H7 (cell line): ENCODE measurements at places on chromosomes 5 and 9.

DNA sequence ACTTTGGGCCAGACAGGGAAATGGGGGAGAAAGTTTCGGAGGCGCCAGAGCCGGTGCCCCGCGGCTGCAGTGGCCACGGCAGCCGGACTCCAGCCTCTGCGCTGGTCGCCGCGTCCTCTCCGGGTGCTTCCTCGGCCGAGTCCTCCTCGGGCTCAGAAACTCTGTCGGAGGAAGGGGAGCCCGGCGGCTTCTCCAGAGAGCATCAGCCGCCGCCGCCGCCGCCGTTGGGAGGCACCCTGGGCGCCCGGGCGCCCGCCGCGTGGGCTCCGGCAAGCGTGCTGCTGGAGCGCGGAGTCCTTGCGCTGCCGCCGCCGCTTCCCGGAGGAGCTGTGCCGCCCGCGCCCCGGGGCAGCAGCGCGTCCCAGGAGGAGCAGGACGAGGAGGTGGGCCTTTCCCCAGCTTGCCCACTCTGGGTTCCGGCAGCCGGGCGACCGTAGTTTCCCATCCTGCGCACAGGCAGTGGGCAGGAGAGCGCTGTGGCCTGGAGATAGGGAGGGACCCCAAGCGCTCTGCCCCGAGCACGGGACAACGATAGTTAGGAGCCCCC lies 516 bp downstream of the MAST4 start:
- DNase-seq = peak; percentile 70

DNA sequence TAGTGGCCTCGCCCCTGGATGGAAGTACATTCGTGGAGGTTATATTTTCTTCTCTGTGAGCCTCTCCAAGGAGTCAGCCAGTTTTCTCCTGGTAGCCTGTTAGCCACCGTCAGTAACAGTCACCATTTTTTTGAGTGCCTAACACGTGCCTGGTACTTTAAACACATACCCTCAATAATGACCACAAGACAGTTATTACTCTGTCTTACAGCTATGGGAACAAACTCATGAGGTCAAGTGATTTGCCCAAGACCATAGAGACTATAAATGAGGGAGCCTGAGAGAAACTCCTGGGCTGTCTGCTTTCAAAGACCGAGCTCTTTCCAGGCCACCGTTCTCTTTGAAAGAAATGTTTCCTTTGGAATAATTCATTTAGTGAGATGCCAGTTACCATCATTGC lies 90.4 kb downstream of the PALM2AKAP2 start:
- DNase-seq = no peak

- DNase-seq = peak; percentile 76
These were observed 34.9 kb downstream of the PNPLA7 start for GRCh38 chr9:137515338-137515724.

DNA sequence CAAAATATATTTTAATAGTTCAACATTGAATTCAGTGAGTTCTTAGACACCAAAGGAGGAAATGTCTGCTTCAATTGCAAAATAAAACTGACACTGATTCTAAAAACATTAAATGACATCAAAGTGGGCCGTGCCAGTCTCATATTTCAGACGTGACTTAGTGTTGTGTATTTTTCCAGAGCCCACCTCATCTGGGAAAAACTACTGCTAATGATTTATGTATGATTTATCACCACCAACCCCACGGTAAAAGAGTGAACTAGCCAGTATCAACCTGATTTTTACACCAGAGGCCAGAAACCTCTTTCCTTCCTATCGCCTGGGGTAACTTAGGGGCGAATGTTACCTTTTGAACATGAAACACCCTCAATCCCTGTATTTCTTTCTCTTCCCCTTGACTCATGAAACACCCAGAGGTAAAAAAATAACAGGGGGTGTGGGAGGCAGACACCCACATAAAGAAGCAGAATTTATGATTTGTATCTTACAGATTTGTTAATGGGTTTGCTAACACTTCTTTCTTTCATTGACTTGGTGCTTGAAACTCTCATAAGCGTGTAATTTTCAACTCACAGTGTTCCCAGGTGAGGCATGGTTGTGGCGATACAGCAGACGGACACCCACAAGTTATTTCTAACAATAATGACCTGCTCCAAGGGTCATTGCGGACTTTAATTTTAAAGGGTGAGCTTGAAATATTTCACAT lies 56.4 kb upstream of the FANCC start:
- no peak for DNase-seq

GRCh38 chr9:97933297-97933998 lies 4.5 kb downstream of the HEMGN start:
- DNase-seq = no peak

GRCh38 chr9:93871286-93871685 lies 83.9 kb downstream of the BARX1 start:
- DNase-seq = peak; percentile 36

- DNase-seq = no peak
These were observed 167.4 kb downstream of the ELAVL2 start for GRCh38 chr9:23658376-23659258.

GRCh38 chr9:14749741-14750211 lies 27.2 kb upstream of the CER1 start:
- no peak for DNase-seq

GRCh38 chr9:30846651-30847050 lies 1537.8 kb upstream of the ACO1 start:
- DNase-seq = no peak

GRCh38 chr5:178590141-178590923 lies at the start of gene COL23A1:
COL23A1 (minus strand) TSS chr5:178590393.
- DNase-seq = peak; percentile 92

DNA sequence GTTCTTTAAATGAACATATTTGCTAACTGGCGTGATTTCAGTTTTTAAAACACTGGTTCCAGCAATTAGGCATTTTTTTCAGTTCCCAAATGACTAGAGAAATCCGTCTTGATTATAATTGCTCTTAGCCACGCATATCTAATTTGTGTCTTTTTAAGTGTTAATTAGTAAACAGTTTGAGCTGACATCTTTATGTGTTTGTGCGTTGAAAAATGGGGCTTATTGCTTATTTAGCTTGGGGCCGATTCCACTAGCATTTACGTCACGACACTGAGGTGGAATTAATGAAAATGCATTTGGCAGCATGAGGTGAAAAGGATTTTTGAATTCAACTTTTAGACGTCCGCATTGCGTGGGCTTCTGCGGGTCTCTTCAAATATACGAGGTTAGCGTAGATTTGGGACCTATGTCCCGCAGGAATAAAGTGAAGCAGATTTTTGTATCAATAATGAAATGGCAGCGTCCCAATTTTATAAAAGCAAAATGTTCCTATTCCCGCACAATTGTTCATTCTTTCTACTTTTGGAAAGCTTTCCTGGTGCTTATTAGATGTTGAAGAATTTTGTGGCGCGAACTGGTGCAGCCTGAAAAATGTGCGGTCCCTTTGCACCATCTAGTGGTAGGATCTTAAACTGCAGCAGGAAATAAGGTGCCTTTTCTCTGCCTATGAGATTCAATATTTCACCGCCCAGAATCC lies 122.7 kb upstream of the LMX1B start:
- peak; percentile 76 for DNase-seq

- no peak for DNase-seq
These were observed 248.3 kb downstream of the FBXL7 start for GRCh38 chr5:15748266-15748665.

DNA sequence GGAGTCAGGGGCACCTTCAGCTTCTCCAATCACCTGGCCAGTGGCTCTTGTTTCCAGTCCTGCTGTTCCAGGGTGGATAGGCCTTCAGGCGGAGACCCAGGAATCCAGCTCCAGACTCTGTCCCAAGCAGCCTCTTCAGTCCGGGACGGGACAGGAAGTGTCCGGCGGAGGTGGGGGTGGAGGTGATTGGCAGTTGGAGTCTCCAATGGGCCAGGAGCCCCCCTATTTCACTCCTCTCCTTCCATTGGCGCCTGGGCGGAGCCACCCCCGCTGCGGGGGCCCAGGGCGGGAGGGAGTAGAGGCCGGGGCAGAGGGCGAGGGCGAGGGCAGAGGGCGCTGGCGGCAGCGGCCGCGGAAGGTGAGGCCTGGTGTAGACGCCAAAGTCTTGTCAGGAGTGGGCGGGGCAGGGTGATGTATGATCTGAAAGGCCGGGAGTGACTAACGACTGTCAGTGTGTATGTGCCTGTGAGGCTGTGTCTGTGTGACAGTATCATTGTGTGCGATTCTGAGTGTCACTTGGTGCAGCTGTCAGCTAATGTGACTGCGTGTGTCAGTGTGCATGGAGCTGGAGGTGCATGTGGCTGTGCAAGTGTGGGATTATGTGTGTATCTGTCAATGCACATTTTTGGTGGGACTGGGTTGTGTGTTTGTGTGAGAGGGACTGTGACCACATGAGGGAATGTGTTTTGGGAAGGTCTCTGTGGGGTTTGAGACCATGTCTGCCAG lies at the start of gene IL11RA:
TSS of gene IL11RA (plus strand) at position 310 of the 726 bp plus-strand sequence. CDS start 3,033 bp downstream, outside the sequence.
- DNase-seq = peak; percentile 100

- DNase-seq = no peak
These were observed 95.4 kb upstream of the DAB2 start for GRCh38 chr5:39520232-39520572.

GRCh38 chr9:109817846-109818472 lies 38.0 kb downstream of the PALM2AKAP2 start:
- peak; percentile 51 for DNase-seq

GRCh38 chr9:104319198-104319597 lies 184.9 kb upstream of the OR13F1 start:
- DNase-seq = no peak

GRCh38 chr9:89436963-89437625 lies 60.8 kb downstream of the SEMA4D start:
- DNase-seq = peak; percentile 55

DNA sequence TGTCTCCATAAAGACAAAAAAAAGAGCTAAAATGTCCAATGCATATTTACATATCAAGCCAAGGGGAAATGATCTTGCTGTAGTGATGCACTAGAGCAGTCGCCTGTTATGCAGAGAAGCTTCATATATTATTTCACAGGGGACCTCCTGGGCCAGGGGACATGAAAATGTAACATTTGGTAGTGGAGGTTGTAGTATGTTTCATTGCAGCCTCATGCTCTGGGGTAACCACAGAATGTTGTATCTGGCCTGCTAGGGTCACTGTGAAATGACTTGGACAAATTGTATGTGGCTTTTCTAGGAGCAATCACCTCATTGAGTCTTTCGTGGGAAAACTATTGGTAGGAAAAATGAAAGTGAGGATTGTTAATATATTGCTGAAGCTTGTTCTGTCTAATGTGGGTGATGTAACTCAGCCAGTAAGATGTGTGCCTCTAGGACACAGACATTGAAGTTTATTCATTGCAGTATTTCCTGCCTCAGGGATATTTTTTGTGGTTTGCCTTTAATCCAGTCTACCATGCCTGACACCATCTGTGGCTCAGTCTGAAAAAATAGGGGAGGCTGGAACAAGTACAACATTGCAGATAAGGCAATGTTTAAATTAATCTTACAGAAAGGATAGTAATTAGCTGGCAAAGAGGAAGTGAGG lies 430.8 kb upstream of the TNC start:
- no peak for DNase-seq

DNA sequence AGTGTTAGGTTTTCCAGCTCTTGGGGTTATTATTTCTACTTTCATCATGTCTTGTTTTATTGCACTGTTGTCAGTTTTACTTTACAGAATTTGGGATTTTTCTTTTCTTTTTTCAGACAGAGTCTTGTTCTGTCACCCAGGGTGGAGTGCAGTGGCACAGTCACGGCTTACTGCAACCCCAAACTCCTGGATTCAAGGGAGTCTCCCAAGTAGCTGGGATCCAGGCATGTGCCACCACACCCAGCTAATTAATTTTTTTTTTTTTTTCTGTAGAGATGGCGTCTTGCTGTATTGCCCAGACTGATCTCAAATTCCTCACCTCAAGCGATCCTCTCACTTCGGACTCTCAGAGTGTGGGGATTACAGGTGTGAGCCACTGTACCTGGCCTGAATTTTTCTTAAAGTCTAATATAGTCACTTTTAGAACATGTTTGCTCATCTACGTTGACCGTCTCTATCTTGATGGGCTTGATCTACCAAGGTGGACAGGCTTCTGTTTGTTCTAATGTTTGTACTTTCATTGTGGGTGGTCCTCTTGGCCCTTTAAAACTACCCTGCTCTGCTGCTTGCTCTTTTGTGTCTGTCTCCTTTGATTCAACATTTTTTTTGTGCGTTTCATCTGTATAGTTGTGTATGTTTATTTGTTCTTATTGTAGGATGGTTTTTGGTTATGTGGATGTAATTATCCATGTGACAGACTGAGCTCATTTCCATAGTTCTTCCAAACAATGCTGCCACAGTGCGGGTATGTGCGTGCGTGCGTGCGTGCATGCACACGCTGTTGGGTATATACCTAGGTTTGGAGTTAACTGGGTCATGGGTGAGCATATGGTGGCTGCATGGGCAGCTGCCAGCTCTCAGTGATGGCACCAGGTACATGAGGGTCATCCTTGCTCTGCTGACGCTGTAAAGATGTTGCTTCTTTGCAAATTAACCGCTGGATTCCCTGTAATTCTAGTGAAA lies 18.1 kb downstream of the PRRC2B start:
- DNase-seq = no peak

DNA sequence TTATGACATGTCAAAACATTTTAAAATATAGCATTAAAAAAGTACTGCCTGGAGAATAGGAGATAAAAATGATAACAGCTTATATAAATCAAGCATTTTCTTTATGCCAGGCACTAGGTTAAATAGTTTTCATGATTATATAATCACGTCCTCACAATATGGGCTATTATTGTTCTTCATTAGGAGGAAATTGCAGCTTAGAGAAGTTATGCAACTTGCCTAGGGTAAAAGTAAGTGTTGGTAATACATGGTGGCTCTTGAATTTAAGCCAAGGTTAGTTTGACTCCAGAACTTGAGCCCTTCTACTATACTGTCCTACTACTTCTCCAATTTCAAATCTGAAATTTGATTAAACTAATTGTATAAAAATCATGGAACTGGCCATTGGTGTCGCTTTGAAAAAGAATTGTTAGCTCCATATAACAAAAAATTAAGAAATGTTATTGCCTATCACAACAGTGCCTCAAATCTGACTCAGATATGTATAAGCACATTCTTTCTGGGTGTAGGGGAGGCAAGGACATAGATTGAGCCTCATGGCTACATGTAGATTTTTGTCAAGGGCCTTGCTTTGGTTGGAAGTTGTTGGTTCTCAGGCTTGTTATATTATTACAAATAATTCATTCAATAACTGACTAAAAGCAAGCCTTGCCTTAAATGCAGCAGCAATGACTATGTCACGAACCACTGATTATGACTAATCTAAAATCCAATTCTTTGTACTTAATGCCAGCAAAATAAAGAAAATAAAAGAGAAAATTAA lies 223.5 kb upstream of the DAB2 start:
- no peak for DNase-seq

DNA sequence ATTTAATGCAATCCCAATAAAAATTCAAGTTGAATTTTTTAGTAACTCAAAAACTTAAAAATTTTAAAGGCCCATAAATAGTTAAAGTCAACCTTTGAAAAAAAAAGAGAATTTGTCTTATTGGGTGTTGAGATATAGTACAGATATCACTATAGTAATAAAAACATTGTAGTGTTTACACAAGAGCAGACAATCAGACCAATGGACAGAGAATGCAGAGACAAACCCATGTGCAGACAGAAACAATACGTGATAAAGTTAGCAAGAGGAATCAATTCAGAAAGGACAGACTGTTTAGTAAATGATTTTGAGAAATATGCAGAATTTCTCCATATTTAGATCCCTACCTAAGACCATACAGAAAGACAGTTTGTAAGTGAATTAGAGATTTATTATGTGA lies 33.9 kb downstream of the GOLGA1 start:
- DNase-seq = no peak

GRCh38 chr9:134221273-134222017 lies 57.1 kb upstream of the RNU6ATAC start:
- peak; percentile 32 for DNase-seq
